ENCODE measurements at places on chromosomes 7 and 10. TPM values are rescaled to one million over a fixed set of nuclear protein-coding genes. Genes with fewer than 3 reads are reported as not detected.

DNA sequence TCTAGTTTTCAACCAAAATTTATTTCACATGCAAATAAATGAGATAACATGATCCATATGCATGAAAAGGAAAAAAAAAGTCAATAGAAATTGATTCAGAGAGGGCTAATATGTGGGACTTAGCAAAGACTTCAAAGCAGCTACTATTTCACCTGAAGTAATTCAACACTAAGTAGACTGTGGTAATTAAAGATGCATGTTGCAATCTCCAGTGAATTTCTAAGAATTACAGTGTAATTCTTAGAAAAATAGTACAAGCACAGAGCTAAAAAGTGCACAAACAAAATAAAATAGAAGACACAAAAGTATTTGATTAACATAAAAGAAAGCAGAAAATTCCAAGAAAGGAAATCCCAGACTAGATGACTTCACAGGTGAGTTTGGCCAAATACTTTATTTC lies 25.7 kb downstream of the GPR22 start:
- H3K36me3 ChIP-seq, result peaks cover 26% of the 10 kb centered on the region
- no peak overlapping the region for H3K27ac ChIP-seq
- DNase-seq, result no peak

DNA sequence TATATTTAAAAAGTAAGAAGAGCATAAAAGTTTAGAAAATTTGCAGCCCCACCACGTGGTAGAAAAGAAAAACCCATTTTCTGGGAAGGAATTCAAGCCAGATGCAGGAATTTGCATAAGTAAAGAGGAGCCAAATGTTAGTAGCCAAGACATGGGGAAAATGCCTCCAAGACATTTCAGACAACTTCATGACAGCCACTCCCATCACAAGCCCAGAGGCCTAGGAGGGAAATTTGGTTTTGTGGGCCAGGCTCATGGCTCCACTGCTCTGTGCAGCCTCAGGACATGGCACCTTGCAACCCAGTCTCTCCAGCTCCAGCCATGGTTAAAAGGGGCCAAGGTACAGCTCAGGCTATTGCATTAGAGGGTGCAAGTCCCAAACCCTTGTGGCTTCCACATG lies 411.9 kb downstream of the THSD7A start:
- no peaks in the 10 kb centered on the region for H3K4me1 ChIP-seq
- no peaks in the 10 kb centered on the region for H3K36me3 ChIP-seq
- H3K27ac ChIP-seq, result no peak overlapping the region
- no peak for DNase-seq

- H3K4me3 ChIP-seq, result no peak overlapping the region
- H3K27me3 ChIP-seq, result no peaks in the 10 kb centered on the region
- H3K36me3 ChIP-seq, result no peaks in the 10 kb centered on the region
- H3K27ac ChIP-seq, result no peak overlapping the region
- no peaks in the 10 kb centered on the region for H3K4me1 ChIP-seq
- no peak for DNase-seq
These were observed 579.0 kb upstream of the FZD8 start for GRCh38 chr10:36221101-36221500.

DNA sequence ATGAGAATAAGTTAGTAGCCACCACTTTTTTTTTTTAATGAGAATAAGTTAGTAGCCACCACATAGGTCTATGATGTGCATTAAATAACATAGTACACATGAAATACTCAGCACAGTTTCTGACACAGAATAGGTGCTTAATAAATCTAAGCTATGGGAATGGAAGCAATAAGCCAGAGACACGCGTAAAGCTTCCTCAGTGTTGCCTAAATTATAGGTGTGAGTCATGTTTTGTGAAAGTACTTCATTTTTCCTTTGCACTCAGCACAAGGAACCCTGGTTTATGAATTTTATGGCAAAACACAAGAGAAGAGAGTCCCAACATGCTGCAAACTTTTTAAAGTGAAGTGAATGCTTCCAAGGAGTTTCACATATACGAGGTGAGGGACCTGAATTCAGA lies 267.4 kb downstream of the RNLS start:
- DNase-seq, result no peak
- H3K27me3 ChIP-seq, result no peaks in the 10 kb centered on the region
- peaks cover 21% of the 10 kb centered on the region for H3K36me3 ChIP-seq
- H3K4me1 ChIP-seq, result no peaks in the 10 kb centered on the region

GRCh38 chr10:105352281-105352680 lies 711.2 kb downstream of the SORCS3 start:
- no peak for DNase-seq
- H3K4me3 ChIP-seq, result no peak overlapping the region
- H3K36me3 ChIP-seq, result no peaks in the 10 kb centered on the region
- no peak overlapping the region for H3K27ac ChIP-seq
- no peaks in the 10 kb centered on the region for H3K4me1 ChIP-seq

DNA sequence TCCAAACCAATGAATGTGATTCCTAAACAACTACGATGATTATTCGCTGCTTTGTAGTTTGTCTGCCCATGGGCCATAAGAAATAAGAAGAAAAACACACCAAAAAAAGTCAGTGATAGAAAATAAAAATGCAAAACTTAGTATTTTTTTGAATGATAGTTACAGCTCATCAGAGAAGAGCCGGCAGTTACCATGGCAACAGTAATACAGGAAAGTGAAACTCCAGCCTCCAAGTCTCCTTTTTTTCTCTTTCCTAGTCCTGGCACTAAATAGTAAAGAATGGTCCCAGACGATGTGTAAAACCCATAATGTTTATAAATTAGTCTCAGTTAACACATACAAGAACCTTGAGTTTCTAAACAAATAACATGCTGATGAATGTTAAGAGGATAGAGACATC lies 21.6 kb upstream of the LHFPL3 start:
- H3K36me3 ChIP-seq, result no peaks in the 10 kb centered on the region
- H3K4me3 ChIP-seq, result no peak overlapping the region
- DNase-seq, result no peak
- H3K27me3 ChIP-seq, result no peaks in the 10 kb centered on the region

DNA sequence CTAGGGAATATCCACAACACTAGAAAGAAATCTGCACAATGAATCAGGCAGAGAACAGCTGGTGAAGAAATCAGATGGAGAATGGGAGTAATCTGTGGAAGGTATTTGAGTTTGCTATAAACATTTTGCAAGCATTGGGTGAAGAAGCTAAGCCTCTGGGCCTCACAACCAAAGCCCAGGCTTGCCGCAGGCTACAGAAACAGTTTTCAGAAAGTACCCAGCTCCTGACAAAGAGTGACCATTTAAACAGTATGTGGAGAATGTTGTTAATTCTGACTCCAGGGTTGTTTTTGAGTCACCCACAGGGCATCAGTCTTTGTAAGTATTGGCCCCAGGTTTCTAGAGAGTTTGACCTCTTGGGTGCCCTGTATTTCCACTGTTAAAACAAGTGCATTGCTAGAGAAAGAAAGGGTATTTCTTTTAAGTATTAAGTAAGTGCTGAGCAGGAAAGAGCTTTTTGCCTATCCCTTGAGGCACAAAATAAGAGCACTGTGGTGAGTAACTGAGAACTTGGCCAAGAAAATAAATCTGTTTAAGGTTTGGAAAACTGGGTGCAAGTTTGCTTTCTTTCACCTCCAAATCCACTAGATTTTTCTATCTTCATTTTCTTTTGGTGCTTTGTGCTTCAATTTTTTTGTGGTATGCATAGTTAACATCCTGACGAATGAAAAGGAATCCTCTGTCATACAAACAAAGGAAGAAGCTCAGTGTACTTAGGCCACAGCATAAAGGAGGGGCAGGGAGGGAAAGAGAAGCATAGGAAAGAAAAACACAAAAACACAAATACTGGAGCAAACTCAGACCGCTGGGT lies 691.8 kb downstream of the SUGCT start:
- no peaks in the 10 kb centered on the region for H3K27me3 ChIP-seq
- no peak overlapping the region for H3K27ac ChIP-seq
- H3K4me3 ChIP-seq, result no peak overlapping the region
- DNase-seq, result no peak
- no peaks in the 10 kb centered on the region for H3K4me1 ChIP-seq

GRCh38 chr7:47218378-47219176 lies 363.3 kb downstream of the TNS3 start:
- peak overlapping the region; percentile 36 for H3K4me3 ChIP-seq
- H3K27me3 ChIP-seq, result peaks cover 13% of the 10 kb centered on the region
- DNase-seq, result no peak
- H3K4me1 ChIP-seq, result peaks cover 21% of the 10 kb centered on the region
- no peak overlapping the region for H3K27ac ChIP-seq
- no peaks in the 10 kb centered on the region for H3K36me3 ChIP-seq

GRCh38 chr7:4190010-4190981 lies 491.8 kb upstream of the FOXK1 start:
- H3K4me1 ChIP-seq, result no peaks in the 10 kb centered on the region
- H3K27ac ChIP-seq, result no peak overlapping the region
- H3K4me3 ChIP-seq, result no peak overlapping the region
- no peak for DNase-seq
- no peaks in the 10 kb centered on the region for H3K27me3 ChIP-seq

DNA sequence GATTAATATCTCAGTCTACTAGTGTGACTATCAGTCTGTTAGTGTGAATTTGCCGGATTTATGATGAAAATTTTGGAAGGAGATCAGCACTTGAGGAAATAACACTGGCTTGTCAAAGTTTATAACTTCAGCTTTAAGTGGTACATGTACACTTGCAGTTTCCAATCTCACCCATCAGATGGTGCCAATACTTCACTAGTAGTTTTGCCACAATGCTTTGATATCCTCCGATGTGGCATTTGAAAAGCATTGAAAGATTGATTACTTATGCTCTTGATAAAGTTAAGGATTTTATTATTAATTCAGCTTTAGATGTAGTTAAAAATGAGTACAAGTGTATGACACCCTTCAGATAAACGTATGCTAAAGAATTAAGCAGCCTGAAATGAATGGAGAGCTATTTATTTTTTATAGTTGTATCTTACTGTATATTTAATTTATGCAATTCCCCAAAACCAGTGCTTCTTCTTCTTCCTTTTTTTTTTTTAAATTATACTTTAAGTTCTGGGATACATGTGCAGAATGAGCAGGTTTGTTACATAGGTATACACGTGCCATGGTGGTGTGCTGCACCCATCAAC lies 98.2 kb downstream of the ANLN start:
- no peaks in the 10 kb centered on the region for H3K27me3 ChIP-seq
- no peaks in the 10 kb centered on the region for H3K36me3 ChIP-seq
- peaks cover 2% of the 10 kb centered on the region for H3K4me1 ChIP-seq
- no peak overlapping the region for H3K4me3 ChIP-seq

Gene FANK1
- total RNA-seq, result 0.69 TPM

Gene GTF2IRD1
- 0.34 TPM for total RNA-seq

Gene NKX1-2
- not detected for total RNA-seq

Gene CPED1
- not detected for total RNA-seq

Gene DLX6
- total RNA-seq, result not detected

Gene SPRN
- not detected for total RNA-seq

Gene WDFY4
- 1.5 TPM for total RNA-seq

Gene CYP2W1
- not detected for total RNA-seq
